Chondrocyte (in vitro differentiated cells): ENCODE measurements at places on chromosomes 16 and 17.

GRCh38 chr17:13561606-13562270 lies 40.0 kb downstream of the HS3ST3A1 start:
- DNase-seq, result no peak

DNA sequence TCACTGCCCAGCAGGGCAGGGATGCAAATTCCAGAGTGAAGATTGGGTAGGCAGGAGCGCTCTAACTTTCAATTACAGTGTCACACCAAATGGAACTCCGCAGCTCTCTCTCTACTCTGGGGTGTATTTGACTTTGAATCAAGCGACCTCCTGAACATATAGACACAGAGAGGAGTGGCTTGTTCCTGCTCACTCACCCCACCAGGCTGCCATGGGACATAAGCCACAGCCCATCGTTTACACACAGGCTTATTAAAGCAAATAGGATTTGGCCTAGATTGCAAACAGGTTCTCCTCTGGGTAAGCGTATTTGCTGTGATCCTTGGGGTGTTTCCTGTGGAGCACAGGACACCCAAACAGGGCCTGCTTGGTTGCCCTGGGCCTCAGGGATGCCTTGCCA lies 281.6 kb upstream of the CCL2 start:
- DNase-seq, result no peak

DNA sequence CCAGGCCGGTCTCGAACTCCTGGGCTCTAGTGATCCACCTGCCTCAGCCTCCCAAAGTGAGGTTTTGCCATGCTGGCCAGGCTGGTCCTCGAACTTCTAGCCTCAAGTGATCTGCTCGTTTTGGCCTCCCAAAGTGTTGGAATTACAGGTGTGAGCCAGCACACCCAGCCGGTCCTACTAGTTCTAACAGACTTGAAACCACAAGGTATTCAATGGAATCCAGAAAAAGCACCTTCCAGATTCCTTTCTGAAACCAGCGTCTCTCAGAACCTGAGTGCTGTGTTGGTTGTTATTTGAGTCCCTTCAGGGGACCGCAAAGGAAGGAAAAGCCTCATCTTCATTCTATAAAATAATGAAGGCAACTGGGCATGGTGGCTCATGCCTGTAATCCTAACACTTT lies 4.1 kb downstream of the KRABD2 start:
- DNase-seq, result no peak

GRCh38 chr16:73006026-73006425 lies 41.9 kb downstream of the ZFHX3 start:
- no peak for DNase-seq

GRCh38 chr17:65409381-65409780 lies 152.1 kb downstream of the AXIN2 start:
- DNase-seq, result no peak

- no peak for DNase-seq
Measured at GRCh38 chr16:82796047-82796446, 169.3 kb downstream of the CDH13 start.

- no peak for DNase-seq
Measured at GRCh38 chr17:81553616-81554181, 1.5 kb upstream of the FAAP100 start.
